ENCODE measurements at places on chromosomes 5 and 9.
A peak's percentile ranks its signal among the peaks of the same experiment; 100 is the strongest.

GRCh38 chr5:163569284-163569683 is 63.9 kb downstream of the MAT2B start:
- peak; percentile 73 for DNase-seq

DNA sequence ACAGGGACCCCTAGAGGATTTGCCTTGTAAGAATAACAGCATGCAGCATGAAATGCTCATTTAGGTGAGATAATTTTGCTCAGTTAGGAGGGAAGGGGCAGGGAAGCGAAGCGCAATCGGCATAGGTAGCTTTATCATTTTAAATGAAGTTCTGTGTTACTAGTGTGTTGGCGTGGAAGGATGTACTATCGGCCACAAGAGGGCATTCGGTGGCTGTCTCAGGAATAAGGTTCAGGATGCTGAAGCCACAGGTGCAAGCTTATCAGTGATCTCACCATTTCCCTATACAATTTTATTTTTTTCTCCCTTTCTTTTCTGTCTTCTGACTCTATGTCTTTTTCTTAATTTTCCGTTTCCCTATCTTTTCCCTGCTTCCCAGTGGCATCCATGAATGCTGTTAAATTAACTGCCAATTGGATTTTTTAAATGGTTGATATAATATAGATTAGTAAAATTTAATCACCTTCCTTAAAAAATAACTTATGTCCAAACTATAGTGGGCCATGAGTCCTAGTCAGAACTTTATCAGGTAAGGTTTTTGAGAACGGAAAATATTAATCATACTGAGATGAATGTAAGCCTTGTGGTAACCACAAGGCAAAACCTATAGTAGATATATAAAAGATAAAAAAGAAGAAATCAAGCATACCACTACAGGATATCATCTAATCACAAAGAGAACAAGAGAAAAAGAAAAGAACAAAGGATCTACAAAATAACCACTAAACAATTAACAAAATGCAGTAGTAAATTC is 1.2 kb upstream of the INSL6 start:
- DNase-seq, result peak; percentile 73

DNA sequence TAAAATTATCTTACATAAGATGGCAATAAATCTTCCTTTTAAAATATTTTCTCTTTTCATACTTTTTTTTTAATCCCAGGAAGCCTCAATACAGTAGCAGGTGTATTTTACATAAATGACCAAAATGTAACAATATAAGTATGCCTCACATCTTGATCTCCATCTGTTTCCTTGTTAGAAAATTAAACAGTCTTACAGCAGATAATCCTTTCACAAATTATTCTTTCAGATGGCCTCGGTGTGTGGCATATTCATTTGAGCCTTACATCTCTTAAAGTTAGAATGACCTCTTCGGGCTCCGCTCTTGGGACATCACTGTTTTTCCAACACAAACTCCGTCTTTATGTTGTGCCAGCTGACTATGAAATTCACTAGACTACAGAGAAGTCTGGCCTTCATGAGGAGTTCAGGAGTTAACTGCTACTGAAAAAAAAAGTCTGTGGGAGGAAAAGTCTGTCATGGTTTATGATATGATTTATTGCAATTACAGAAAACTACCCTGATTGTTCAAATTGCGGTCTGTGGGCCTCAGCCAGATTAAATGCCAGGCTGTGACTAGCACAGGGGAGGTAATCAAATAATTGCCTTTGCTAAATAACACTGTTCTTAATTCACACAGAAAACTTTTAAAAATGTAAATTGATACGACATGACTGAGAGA is 292.9 kb upstream of the PUM3 start:
- no peak for DNase-seq

DNA sequence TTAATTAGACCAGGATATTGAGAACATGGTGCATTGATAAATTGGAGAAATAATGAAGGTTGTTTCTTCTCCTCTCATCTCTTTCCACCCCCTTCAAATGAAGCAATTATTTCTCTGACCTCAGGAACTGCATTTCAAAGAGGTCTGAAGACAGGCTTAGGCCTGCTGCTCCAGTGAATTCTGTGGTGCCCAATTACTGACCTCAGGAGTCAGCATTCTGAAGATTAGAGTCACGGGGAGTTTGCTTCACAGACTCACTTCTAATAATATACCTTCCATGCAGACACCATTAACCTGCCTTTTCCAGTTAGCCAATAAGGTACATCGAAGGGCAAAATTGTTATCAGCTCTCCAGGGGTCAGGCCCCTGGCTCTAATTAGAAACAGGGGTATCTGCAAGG is 270.9 kb downstream of the GAS1 start:
- DNase-seq, result no peak

DNA sequence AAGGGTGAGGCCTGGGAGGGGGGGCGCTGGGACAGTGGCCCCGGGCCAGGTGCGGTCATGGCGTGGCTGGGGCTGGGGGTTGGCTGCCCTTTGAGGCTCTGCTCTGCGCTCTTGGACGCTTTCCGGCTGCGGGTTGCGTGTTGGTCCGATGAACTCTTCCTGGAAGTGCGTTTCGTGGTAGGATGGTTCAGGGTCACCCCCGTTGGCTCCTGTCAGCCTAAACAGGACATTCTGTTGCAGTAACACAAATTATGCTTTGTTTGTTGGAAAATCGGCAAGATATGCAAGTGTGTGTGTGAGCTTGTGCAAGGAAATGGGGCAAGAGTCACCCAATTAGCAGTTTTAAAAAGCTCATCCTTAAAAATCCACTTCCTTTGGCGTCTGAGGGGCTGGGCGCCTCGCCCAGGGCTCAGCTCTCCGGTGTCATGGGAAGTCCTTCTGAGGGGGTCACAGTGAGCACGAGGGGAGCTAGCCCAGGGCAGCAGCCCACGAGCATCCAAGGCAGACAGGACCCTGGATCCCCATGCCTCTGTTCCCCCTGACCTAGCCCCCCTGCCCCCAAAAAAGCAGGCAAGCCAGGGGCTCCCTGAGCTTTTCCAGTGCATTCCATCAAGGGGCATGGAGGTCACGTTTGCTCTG is 22.2 kb upstream of the RNU6ATAC start:
- no peak for DNase-seq

GRCh38 chr5:14258840-14259239 is 115.7 kb downstream of the TRIO start:
- no peak for DNase-seq

DNA sequence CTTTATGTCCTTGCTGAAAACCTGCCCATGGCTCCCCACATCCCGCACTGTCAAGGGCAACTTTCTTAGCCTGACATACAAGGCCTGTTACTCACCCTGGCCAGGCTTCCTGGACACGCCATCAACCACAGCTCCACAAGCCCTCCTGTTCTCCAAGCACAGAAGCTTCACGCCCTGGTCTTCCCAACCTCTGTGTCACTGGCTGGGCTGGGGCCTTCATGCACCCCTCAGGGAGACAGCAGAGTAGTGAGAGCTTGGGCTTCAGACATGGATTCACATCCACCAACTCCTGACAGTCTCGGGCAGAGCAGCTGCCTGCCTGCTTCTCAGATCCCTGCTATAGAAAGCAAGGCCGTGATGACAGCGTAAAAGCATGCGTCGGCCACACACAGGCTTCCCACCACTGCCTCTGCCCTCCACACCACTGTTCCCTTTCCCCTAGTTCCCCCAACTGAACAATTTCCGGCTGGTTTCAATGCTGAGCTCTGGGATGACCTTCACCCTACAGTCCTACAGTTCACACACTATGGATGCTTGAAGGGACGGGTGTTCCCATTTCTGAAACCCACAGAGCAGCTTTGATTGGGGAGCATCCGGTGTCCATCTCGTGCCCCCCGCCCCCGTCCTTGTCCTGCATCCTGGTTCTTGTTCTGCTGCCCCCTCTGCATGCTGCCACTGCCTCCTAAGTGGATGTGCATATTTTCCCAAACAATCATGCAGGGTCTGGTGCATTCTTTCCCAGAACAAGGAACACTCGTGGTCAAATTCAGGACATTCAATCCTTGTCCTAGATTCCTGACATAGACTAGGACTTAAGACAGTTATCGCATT is 33.4 kb upstream of the ADAMTS2 start:
- DNase-seq, result peak; percentile 78

GRCh38 chr5:178338750-178339144 is 106.1 kb upstream of the PHYKPL start:
- no peak for DNase-seq

DNA sequence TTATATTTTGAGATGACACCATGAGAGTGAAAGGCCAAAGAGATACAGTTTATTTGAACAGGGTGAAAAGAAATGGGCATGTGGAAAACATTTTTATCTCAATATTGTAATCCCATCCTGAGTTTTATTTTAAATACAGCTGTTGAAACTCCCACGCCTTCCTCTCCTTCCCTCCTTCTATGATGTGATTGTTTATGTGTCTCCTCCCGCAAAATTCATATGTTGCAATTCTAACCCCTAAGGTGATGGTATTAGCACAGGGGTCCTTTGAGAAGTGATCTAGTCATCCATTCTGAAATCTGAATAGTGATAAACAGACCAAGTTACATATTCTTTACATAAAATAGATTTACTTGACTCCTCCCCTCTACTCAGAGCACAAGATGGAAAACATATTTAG is 1275.4 kb upstream of the C9orf72 start:
- no peak for DNase-seq

GRCh38 chr5:65026816-65027548 is 258.3 kb downstream of the CWC27 start:
- DNase-seq, result no peak

DNA sequence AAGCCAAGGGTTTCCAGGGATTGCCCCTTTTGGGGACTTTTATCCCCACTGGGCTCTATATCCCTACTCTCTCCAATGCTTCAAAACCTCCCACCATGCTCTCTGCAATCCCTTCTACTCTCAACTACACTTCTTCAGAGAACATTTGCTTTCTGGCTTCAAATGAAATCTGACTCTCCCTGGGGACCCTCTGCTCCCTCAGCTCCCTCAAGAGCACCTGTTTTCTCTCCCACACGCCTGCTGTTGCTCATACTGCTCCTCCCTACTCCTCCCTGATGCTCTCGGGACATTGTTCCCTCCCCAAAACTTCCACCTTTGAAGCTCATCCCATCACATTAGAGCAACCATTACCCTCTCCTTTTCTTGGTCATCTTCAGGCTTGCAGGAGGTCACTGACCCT is 344.9 kb downstream of the CDK5RAP2 start:
- no peak for DNase-seq

All from IMR-90 (cell line).